ENCODE measurements at places on chromosomes 1 and 21.

DNA sequence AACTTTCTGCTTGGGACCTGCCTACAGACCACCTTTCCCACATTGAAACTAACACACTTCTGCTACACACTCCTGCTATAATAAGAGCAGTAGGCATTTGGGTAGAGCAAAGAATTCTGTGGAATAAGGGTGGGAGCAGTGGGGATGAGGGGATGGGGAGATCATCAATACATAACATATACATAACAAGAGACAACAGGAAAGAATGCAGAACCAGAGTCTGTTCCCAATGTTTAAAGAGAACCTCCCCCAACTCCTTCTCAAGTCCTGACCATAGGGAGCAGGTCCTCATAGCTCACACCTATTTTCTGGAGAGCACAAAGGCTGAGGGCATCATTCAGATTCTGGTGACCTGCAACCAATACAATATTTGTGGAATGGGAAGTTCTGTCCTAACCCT, 121.6 kb upstream of the BARHL2 start:
- DNase-seq: no peak

DNA sequence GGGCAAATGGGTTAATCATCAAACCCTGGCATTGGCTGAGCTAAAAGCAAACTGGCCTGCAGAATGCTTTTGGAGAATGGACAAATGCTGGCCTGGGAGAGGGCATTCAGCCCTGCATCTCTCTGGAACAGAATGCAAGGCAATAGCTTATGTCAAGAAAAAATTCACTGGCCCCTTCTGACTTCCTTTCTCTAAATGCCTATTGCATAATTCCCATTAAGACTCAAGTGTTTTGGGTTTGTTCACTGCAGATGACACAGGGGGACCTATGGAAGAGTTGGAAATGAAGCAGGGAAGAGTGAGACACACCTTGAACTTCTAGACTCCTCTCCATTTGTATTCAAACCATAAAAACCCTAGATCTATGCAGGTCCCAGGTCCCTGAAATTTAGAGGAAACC, 15.9 kb downstream of the PEA15 start:
- DNase-seq: no peak

- no peak for DNase-seq
Measured at GRCh38 chr1:9361630-9362260, 69.1 kb downstream of the SPSB1 start.

DNA sequence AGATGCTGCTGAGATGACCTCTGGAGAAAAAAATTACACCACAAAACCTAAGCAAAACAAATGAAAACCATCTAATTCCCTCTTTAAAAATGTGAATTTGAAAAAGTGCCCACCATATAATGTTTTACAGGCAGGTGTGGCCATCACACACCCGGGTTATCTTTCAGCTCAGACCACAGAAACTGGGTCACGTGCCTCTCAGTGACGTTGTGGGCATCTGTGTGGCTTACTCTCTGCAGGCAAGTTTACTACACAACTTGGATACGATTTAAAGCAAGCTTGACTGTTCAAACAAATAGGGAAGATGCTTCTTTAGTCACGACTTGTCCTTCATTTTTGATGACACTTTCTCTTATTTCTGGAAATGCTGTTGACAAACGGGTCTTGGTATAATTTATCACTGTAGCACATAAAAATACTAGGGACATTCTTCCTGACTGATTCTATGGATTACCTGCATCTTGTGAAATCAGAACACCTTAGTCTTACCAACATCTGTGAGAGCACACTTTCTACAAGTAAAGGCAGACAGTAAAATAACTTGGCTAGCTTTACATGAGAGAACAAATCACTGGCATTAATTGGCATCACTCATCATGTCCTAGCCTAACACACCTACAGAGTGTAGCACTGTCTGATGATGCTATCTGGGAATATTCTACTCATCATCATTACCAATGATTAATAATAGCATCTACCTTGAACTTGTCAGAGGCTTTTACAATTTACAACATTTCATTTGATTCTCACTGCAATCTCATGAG, 89.3 kb upstream of the EDEM3 start:
- peak; percentile 41 for DNase-seq

DNA sequence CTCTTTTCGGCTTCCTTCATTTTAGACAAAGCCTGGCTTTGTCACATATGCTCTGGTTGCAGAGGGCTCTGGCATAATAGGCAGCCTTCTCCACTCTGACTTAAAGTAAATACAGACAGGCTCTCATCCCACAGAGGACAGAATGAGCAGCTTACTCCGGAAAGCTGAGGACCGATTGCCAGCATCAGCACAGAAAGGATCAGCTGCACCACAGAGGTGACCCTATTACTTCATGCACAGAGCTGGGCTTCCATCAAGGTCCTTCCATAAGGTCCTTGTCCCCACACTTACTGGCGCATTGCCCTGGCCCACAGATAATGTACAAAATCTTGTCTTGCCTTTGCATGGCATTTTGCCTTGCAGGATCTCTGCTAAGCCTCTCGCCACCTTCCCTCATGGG, 67.6 kb downstream of the SEC16B start:
- no peak for DNase-seq

DNA sequence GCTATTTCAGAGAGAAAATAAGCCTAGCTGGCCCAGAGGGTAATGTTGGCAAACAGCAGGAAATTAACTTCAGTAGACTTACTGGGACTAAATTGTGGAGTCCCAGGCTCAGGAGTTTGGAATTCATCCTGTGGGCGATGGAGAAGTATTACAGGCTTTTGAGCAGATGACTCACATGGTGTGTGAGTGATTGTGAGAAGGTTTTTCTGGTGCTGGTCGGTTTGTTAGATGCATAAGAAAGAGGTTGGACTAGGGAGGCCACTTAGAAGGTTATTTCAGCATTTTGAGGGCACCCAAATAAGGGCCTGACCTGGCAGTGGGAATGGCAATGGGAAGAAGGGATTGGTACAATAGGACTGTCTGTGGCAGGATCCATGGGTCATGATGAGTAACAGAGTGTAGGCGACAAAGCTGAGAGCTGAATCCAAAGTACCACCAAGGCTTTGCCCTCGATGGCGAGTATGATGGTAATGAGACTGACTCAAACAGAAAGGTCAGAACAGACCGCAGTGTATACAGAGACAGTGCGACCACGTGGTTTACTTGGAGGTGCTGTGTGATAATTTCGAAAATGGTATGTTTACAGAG, 69.2 kb upstream of the KIF26B start:
- no peak for DNase-seq

DNA sequence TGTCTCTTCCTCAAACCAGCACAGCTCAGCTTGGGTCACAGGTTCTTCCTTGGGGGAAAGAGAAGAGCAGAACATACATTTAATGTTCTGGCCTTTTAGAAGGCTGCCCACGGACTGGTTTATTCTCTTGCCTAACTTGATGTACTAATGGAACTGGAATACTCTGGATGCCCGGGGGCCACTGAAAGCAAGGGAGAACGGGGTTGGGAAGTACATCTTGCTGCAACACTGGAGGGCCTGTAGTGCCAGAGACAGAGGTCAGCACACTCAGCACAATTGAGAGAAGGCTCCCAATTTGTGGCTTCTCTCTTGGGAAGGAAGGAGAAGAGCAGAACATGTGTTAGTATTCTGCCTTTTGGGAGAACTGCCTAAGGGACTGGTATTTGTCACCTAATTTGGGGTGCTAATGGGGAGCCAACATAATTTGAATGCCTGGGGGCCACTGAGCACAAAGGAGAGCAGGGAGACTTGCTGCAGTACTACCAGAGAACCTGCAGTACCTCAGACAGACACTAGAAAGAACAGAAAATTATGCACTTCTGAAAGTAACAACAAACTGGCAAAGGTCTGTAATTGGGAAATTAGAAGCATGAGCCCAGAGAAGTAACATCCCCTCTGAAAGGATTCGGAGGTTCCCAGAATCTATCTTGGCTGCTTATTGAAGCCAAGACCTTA, 14.1 kb downstream of the ZNF691 start:
- no peak for DNase-seq

GRCh38 chr1:53401813-53402745, 57.1 kb upstream of the DMRTB1 start:
- DNase-seq: no peak

- no peak for DNase-seq
Measured at GRCh38 chr1:50265790-50266314, 157.1 kb downstream of the ELAVL4 start.

DNA sequence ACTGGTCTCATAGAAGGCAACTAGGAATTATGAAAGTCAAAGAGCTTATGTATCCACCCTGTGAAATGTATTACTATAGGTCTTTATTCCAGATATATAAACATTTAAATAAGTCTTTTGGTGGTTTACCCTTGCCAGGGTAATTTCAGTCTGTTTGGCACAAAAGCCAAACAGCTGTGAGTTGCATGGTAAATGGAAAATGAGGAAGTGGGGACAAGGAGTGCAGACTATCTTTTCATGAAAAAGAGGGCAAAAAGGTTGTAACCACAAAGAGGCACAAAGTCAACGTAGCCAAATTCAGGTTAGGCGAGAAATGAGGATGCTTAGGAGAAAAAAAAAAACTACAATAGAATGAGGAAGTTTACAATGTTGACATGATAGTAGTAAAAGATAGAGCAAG, 492.3 kb upstream of the PRMT6 start:
- DNase-seq: no peak

DNA sequence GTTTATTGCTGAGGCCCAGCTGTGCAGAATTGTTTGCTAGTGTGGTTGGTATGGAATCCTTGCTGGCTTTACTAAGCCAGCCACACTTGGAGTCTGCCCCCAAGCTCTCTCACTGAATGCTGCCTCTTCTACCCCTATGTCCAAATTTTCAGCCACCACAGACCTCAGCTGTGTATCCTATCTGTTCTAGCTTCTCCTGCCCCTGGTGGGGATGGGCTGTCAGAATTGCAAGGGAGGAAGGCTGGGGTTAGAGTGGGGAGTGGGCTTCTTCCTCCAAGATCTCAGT, 4.4 kb downstream of the NHLH1 start:
- DNase-seq: no peak

- no peak for DNase-seq
Measured at GRCh38 chr1:165928075-165928731, 100.8 kb downstream of the UCK2 start.

DNA sequence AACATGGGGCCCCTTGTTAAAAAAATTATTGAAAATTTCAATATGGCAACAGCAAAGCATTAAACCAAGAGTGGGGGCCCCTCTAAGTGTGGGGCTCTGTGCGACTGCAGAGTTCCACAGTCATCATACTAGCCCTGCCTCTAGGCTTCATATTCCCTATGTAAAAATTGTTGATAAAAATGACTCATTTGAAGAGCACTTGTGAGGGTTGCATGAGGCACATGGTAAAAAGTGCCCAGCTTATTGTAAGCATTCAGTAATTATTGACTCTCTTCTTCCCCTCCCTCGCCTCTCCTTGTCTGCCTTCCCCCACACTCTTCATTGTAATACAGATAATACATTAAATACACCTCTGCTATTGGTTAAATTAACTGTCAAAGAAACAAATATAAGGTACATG, 86.7 kb upstream of the PTBP2 start:
- DNase-seq: no peak

- DNase-seq: no peak
Measured at GRCh38 chr21:28639737-28640136, 352.9 kb downstream of the LTN1 start.

- DNase-seq: no peak
Measured at GRCh38 chr1:66852870-66853269, 51.8 kb upstream of the INSL5 start.

GRCh38 chr1:199742547-199742946, 285.0 kb upstream of the NR5A2 start:
- no peak for DNase-seq

DNA sequence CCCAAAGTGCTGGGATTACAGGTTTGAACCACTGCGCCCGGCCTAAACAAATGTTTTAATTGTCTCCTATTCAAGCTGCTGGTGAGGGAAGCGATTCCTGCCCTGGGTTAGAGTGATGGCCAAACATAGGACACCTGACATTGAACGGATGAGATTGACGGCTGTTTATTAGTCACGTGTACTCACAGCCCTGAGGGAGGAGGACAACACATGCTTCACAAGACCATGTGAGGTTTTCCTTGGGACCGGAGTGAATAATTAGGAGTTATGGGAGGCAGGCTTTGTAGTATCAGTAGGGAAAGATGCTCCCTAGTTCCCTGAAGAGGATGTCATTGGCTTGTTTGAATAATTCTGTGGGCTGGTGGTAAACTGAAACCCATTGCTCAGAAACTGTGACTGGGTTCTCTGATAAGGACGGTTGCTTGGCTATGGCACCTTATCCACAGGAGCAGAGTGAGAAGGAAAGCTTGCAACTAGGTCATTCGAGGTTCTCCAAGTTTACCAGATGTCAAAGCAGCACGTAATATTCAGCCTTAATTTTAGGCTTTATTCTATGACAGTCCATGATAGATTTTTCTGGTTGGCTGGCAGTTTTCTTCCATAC, 245.8 kb downstream of the PLA2G4A start:
- no peak for DNase-seq

Measured in central memory CD8-positive, alpha-beta T cell (primary cell).